ENCODE measurements at places on chromosomes 5 and 9.

- no peak for DNase-seq
These were observed 350 bp upstream of the SLC25A46 start for GRCh38 chr5:110738503-110738811.

- DNase-seq: peak; percentile 78
These were observed 126.1 kb downstream of the BNC2 start for GRCh38 chr9:16744394-16744793.

- DNase-seq: peak; percentile 4
These were observed 250.3 kb downstream of the TRIM32 start for GRCh38 chr9:116937361-116937760.

DNA sequence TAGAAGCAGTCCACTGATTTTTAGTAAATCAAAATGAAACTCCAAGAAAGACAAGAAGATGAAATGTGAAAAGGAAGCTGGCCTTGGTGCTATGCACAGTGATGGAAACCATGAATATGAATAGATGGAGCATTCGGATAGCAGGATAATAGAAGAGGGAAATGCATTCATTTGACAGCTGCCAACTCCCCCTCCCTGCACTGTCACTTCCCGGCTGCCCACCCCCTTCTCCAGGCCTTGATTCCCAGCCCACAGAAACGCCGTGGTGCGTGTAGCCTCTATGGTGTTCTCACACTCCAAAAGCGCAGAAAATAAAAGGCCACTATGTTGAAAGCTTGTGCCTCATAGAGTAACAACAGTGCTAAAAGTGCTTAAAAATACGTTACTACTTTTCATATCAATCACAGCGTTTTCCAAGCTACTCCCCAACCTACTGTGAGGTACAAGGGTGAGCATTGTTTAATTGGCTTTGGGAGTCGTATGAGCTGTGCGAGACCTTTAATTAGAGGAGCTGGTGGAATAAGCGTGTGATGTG, 26.1 kb upstream of the IFNK start:
- DNase-seq: no peak

GRCh38 chr5:4576908-4577307, 563.2 kb upstream of the ADAMTS16 start:
- no peak for DNase-seq

- DNase-seq: peak; percentile 68
These were observed 2.5 kb downstream of the GPBP1 start for GRCh38 chr5:57176350-57176857.

GRCh38 chr5:179909224-179909623, 1.5 kb upstream of the TBC1D9B start:
- no peak for DNase-seq

Data from fibroblast of skin of right quadriceps (primary cell).